ENCODE measurements at places on chromosomes 6 and 20.

DNA sequence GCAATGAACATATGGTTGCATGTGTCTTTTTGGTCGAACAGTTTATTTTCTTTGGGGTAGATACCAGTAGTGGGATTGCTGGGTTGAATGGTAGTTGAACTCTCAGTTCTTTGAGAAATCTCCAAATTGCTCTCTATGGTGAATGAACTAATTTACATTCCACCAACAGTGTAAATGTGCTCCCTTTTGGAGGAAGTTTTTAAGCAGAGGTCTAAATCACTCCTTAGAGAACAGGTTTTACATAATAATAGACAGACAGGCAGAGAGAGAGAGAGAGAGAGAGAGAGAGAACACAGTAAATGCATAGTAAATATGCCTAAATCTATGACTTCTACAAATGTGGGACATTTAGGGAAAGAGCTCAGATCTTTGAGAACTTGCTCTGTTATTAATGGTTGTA, 37.6 kb downstream of the GRM1 start:
- DNase-seq: no peak

DNA sequence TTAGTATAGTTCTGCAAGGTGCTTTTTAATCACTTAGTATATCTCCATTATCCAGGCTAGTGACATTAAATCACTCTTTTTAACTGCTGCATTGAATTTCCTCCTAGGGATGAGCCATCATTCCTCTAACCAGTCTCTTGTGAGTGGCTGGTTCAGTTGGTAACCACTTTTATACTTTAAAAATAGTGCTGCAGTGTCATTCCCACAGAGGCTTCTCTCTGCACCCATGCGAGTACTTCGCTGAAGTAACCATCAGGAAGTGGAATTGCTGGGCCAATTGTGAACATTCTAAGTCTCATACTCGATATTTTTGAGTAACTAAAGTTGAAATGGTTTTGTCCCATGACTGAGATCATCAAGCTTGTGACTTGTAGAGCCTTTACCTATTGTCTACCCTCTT, 2.1 kb downstream of the BTN3A2 start:
- no peak for DNase-seq

- DNase-seq: no peak
Measured at GRCh38 chr20:8476021-8476420, 344.0 kb downstream of the PLCB1 start.

DNA sequence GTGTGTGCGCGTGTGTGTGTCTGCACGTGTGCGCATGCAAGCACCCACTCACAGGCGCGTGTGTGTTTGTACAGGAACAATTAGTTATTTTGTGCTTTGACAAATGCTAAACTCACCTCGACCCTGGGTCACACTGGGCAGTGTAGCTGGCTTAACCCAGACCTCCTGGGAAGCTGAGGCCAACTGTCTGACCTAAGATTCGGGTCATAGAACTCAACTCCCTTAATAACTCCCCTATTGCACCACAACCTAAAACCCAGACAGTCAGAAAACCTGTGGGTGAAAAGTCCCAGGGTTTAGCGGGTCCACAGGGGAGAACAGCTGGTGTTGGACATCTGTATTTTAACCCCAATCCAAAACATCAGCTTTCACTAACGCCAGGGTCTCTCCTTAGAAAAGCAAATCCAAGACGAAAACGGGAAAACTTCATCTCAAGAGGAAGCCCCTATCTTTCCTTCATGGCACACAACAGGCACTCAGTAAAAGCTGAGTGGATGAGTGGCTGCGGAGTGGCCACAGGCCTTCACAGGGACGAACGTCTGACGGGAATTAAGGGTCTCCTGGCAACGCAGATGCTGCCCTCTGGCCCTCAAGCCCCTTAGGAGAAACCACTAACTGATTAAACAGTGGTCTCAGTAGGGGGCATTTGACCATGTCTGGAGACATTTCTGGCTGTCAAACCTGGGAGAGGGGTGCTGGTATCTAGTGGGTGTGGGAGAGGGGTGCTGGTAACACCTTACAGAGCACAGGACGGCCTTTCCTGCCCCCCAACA, 4.5 kb downstream of the PMEPA1 start:
- no peak for DNase-seq

DNA sequence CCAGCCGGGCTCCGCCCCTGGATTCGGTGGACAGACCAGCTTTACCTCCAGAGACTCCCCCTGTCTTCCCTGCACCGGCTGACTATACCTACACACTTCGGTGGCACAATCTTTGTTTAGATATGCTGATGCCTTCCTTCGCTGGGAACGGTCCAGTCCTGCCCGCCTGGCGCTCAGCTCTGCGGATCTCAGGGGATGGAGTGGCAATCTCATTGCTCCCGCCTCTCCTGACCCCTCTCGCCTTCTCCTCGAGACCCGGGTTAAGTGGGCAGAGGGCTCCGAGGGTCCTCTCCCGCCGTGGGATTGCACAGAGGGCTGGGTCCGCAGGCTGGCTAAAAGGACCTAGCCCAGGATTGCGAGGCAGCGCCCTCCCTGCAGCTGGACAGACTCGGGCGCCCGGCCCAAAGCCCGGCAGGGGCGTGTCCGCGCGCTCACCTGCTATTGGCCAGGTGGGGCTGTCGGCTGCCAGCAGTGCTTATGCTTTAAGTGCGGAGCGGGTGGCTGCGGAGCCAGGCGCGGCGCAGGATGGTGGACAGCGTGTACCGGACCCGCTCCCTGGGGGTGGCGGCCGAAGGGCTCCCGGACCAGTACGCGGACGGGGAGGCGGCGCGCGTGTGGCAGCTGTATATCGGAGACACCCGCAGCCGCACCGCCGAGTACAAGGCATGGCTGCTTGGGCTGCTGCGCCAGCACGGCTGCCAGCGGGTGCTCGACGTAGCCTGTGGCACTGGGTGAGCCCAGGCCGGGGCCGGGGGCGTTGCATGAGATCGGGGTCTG, at the start of gene GNMT:
TSS of gene GNMT (plus strand) at position 512 of the 777 bp plus-strand sequence. CDS start at position 526, 14 bp downstream.
- DNase-seq: no peak

GRCh38 chr6:65398851-65399250, 308.2 kb downstream of the EYS start:
- no peak for DNase-seq
